HTR-8/SVneo (cell line): ENCODE measurements at places on chromosomes 1 and 21.
A peak's percentile ranks its signal among the peaks of the same experiment; 100 is the strongest.

GRCh38 chr1:168419736-168420135 is 124.1 kb downstream of the XCL2 start:
- no peak for DNase-seq

GRCh38 chr1:160711276-160711601 is 383 bp downstream of the CD48 start:
- DNase-seq, result no peak

DNA sequence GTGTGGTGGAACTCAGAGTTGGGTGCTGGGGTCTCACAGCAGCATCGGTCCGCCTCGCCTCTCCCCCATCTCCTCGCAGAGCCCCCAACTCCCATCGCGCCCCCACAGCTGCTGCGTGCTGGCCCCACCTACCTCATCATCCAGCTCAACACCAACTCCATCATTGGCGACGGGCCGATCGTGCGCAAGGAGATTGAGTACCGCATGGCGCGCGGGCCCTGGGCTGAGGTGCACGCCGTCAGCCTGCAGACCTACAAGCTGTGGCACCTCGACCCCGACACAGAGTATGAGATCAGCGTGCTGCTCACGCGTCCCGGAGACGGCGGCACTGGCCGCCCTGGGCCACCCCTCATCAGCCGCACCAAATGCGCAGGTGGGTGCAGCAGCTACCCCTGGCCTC is 24.2 kb downstream of the PTPRU start:
- DNase-seq, result no peak

DNA sequence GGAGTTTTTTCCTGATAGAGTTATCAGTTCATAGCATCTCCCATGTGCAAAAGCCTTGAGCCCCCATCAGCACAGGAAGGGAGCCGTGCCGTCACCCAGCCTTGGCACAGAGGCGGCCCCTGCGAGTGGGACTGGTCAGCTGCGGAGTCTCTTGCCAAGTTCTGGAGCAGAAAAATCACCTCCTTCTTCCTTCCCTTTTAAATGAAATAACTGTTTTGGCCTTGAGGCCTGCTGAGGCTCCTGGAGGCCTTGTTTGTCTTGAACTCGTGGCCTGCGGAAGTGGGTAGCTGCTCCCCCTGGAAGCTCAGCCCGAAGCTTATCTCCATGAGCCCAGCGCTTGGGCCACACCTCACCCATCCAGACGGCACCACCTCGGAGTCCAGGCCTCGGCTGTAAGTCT is 145.7 kb upstream of the TMEM51 start:
- DNase-seq, result no peak

- peak; percentile 75 for DNase-seq
Observed at GRCh38 chr1:220300442-220301121, 28.3 kb upstream of the RAB3GAP2 start.

DNA sequence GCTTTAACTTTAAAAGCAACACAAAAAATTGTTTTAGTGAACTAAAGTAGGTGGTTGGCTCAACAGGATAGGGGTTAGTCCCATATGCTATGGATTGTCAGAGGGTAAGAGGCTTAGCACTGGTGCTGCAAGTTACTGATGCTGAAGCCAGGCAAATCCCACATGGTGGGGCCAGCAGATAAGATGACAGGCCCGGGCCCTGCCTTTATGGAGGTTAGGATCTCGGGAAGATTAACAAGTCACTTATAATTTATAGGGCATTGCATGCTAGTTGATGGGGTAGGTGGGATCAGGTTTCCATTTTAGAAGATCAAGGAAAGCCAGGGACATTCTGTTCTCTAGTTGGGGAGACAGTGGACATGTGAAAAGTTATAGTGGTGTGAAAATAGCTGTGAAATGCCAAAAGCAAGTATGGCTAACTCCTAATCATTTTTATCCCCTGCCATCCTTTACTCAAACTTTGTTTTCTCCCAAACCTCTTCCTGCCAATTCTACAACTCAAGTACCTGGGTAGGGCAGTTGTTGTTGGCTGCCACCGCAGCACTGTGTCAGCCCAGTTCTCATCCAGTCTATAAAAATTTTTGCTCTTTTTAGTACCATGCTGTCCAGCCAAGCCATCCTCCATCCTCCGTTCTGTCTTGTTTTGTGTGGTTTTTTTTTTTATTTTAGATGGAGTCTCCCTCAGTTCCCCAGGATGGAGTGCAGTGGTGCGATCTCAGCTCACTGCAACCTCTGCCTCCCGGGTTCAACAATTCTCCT is 10.3 kb downstream of the CHAF1B start:
- no peak for DNase-seq

DNA sequence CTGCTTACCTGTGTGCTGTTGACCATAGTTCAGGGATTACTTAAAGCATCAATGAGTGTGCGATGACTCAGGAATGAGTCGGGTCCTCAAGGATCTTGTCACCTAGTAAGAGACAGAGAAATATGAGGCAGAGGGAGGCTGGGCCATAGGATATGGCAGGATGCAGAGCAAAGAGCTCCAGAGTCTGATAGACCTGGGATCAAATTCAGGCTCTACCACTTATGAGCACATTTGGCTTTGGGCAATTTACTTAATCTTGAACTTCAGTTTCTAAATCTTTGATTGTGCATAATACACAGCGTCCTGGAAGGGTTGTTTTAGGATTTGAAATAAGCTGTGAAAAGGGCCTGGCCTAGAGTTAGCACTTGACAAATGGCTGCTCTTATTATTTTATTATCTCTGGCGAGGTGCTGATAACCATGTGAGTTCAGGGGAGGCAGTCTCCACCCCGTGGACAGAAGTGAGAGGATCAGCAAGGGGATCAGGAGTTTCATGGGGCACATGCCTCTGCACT is 94.5 kb downstream of the ROR1 start:
- peak; percentile 25 for DNase-seq

DNA sequence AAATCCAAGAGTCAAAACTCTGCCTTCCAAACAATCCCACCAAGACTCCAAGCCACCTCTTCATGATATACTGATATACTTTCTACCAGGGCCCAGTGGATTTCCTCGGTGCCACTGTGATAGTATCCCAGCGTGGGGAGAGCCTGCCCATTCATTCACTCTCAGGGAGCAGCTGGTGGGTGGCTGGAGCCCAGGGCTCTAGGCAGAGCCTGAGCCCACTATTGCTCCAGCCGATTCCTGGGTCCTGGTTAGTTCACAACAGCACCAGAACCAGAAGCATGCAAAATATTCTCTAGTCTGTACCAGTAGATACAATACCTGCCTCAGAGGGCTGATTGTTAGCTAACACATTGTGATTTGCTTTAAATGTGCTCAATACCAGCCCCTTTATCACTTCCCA is 831 bp downstream of the CSRP1 start:
- DNase-seq, result no peak

- DNase-seq, result no peak
Observed at GRCh38 chr1:235885655-235886262, 19.1 kb upstream of the LYST start.

- no peak for DNase-seq
Observed at GRCh38 chr1:197042676-197043341, 24.3 kb downstream of the F13B start.

DNA sequence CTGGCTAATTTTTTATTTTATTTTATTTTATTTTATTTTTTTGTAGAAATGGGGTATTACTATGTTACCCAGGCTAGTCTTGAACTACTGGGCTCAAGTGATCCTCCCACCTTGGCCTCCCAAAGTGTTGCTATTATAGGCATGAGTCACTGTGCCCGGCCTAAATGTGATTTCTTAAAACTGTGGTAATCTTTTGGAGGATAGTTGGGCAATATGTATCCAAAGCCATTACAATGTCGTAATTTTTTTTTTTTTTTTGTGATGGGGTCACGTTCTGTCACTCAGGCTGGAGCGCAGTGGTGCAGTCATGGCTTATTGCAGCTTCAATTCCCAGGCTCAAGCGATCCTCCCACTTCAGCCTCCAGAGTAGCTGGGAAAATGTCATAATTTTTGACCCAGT is 14.2 kb downstream of the ETV3L start:
- DNase-seq, result no peak

DNA sequence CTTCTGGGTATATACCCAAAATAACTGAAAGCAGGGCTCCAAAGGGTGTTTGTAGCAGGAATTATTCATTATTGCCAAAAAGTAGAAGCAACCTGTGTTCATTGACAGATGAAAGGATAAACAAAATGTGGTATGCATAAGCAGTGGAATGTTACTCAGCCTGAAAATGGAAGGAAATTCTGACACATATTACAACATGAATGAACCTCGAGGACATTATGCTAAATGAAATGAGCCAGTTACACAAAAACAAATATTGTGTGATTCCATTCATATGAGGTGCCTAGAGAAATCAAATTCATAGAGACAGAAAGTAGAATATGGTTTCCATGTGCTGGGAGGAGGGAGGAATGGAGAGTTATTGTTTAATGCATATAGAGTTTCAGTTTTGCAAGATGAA is 86.3 kb upstream of the ARTN start:
- DNase-seq, result no peak

DNA sequence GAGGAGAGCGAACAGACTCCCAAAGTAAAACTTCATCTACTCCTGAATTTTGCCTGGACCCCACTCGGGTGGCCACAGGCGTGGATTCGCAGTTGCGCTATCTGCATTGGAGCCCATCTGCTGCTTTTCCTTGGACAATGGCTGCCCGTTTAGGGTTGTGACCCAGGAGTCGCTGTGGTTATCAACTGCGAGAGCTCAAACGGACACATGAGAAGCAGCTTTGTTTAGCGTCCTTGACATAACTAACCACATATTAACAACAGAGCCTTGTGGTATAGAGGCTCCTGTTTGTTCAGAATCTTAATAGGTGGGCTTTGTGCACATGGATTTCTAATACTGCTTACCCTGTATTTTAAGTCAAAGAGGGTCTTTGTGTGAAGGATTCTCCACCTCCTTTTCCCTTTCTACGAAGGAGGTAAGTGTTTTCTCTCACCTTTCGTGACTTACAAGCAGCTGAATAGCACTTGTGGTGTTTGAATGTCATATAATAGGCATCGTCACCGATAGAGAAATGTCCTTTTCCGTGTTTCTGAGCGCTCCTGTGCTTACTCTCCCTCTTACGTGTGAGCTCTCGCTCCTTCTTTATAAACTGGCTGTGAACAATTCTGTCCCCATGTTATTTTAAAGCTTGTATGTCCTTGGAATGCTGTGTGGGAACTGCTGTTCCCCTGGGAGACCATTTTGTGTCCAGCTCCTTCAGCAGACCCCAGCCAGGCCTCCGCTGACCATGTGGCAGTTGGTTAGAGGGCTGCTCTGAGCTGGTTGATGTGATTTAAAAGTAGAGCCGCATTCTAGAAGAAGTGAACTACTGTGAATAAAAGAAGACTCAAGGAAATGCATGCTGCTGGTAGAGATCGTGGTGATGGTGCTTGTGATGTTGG is 441.4 kb downstream of the RPS6KC1 start:
- no peak for DNase-seq

- no peak for DNase-seq
Observed at GRCh38 chr1:215458104-215458503, 109.0 kb upstream of the KCTD3 start.

DNA sequence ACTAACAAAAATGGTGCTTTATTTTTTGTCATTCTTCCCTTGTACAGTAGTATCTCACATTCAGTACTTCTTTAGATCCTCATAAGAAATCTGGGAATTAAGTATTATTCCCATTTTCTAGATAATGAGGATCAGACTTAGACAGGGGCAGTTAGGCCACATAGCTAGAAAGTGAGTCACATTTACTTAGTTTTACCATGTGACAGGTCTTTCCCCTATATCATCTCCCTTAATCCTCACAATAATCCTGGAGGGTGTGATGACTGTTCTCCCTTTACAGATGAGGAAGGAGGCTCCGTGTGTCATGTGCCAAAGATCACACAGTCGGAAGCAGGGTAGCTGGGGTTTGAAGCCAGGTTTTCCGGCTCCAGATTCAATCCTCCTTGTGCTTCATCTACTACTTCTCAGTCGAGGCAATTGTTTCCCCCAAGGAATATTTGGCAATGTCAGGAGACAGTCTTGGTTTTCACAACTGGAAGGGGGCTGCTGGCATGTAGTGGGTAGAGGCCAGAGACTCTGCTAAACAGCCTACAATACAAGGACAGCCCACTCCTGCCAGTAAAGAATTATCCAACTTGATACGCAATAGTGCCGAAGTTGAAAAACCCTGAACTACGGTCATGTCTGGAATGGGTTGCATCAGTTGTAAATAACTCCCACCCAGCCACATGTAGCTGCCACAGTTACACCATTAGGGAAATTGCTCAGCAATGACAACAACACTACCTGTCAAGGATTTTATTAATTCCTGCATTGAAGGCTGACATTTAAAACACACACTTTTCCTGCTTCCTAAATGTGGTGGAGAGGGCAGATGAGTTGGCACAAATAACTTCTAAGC is 54.5 kb downstream of the C8B start:
- no peak for DNase-seq

GRCh38 chr1:161691846-161692245 is 15.2 kb upstream of the FCRLA start:
- no peak for DNase-seq

DNA sequence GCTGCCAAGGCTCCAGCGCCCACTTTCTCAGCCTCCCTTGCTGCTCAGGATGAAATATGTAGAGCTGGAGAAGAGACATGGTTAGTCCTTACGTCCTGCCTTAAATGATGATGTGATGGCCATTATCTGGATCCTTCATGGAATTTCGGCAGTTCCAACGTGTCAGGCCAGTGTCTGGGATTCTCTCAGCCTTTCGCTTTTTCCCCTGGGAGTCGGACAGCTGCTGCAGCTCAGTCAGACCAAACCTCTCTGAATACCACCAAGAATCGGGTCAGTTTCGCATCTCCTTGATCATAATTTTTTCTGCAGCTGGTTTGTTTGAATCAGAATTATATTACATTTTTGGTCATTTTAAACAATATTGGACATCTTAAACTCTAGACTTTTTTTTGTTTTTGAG is 22.3 kb upstream of the KLHDC8A start:
- no peak for DNase-seq

- no peak for DNase-seq
Observed at GRCh38 chr1:178283409-178283808, 189.5 kb downstream of the RASAL2 start.

- no peak for DNase-seq
Observed at GRCh38 chr1:10265027-10265426, 54.7 kb downstream of the KIF1B start.

DNA sequence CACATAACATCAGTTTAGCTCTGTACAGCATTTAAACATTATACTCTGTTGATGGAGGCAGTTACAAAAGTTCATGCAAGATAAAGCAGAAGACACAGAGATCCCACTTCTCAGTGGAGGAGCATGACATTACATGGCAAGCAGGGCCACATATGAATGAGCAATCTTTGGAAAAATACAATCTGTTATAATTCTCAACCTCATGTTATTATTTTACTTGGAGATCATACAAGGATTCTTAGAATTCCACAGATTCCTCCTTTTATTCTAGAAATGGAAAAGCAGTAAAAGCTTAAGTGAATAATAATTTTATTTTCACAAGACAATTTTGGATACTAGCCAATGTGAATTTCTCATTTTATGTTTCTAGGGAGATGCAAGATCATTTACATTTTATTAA is 66.6 kb downstream of the IFI44 start:
- no peak for DNase-seq

- no peak for DNase-seq
Observed at GRCh38 chr1:28127617-28128257, 39.3 kb upstream of the EYA3 start.
